ENCODE measurements at places on chromosomes 1 and 21.

DNA sequence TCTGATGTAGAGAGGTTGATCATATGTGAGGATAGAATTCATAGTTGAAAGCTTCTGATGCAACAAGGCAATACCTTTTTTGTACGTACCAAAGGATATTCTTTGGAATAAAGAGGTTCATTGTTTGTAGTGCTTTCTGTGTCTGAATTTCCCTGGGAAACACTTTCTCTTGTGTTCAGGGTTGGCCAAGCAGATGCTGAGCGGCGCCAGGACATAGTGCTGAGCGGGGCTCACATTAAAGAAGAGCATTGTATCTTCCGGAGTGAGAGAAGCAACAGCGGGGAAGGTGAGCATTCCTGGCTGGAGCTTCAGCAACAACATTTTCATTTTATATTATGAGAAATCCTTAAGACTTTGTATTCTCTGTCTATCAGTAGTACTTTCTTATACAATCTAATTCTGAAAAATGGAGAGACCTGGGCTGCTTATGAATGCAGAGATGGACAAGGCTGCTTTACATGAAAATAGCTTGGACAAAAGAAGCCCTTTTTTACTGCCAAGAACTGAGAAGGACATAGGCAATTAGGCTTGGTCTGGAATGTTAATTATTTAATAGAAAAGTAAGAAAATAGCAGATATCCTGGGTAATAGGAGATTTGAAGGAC lies 85.2 kb downstream of the KIF1B start:
- DNase-seq = no peak

- no peak for DNase-seq
Observed at GRCh38 chr1:168708698-168709404, 20.2 kb downstream of the DPT start.

- no peak for DNase-seq
Observed at GRCh38 chr1:162631546-162632191, 595 bp upstream of the DDR2 start.

- no peak for DNase-seq
Observed at GRCh38 chr1:53091841-53092645, 30.0 kb downstream of the PODN start.

DNA sequence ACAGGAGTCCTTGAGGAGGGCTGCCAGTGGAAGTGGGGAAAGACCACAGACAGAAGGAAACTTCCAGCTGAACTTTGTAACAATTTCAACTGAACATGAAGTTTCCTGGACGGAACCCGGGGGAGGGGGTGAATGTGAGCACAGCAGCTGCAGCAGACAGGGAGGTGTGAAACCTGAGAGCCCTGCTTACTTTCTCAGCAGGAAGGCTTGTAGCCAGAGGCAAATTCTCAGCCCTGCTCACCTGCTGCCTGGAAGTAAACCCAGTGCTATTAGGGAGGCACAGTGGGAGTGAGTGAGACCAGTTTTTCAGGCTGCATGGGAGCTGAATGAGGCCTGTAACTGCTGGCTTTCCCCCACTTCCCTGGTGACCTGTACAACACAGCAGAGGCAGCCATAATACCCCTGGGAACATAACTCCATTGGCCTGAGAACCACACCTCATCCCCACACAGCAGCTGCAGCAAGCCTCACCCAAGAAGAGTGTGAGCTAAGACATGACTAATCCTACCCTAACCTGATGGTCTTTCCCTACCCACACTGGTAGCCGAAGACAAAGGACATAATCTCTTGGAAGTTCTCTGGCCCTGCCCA lies 9.6 kb upstream of the SPRR2F start:
- no peak for DNase-seq
